Natural killer cell treated with Interleukin-12 subunit alpha and Interleukin-12 subunit beta and Interleukin-15 and Interleukin-18, amount 100 ng/mL, for 72 hours (primary cell): ENCODE measurements at places on chromosomes 3 and 15. TPM values are rescaled to one million over a fixed set of nuclear protein-coding genes. Genes with fewer than 3 reads are reported as not detected.

CAMKV gene
- not detected for total RNA-seq

SLC26A6 gene
- total RNA-seq = 62.4 TPM

AHSG gene
- total RNA-seq = not detected

PLA2G4D gene
- total RNA-seq = not detected

DNA sequence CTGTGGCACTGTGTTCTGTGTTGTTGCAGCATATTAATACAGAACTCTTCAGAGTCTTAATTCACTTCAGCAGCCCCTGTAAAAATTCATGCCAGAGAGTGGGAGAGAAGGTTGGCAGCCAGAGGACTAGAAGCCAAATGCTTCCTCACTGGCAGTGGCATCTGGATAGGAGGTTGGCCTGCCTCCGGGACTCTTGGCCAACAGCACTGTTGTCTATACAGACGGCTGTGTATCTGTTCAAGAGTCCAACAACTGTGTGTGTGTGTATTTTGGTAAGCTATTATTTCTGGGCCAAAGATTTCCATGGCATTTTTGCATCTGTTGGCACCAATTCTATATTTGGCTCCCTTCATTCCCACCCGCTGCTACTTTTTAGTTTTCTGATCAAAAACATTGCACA is 156.0 kb upstream of the SOX2 start:
- no peak overlapping the region for H3K27ac ChIP-seq
- no peaks in the 10 kb centered on the region for H3K36me3 ChIP-seq

DNA sequence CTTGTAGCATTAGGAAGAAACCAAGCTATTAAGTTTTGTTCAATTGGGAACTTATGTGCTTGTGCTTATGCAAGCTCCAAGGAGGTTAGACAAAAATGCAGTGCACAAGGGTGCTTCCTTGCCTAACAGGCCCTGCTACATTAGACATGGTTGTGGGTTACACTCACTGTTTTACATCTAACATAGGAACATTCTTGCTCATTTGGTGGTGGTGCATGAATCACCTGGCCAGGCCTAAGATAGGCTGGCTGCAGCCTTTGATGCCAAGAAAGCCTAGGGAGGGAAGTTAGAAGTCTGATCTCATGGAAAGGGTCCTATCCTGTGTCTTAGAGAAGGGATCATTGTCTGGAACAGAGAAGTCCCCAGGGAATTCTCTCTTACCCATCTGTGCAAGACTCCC is 43.5 kb downstream of the CA12 start:
- no peaks in the 10 kb centered on the region for H3K36me3 ChIP-seq
- H3K27me3 ChIP-seq = no peaks in the 10 kb centered on the region
- no peak overlapping the region for H3K27ac ChIP-seq
- no peak overlapping the region for H3K4me3 ChIP-seq
- no peaks in the 10 kb centered on the region for H3K4me1 ChIP-seq
- DNase-seq = no peak

DNA sequence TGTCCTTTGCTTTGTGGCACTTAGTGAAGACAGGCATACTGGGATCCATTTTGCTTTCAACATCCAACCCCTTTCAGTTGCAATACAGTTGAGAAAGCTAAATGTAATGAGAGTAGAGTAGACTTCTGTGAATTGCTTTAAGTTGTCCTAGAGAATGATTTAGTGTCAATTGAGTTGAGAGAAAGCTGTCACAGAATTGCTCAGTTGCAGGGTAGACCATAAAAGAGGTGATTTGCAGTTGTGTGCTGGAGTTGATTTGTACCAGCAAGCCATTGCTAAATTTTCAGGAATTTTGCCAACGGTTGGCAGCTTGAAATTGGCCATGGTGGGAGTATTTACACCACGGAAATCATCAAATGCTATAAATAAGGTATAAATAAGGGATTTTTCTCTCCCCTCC is 2.2 kb downstream of the ABHD5 start:
- H3K4me3 ChIP-seq = peak overlapping the region; percentile 97
- H3K27ac ChIP-seq = peak overlapping the region; percentile 91
- no peaks in the 10 kb centered on the region for H3K27me3 ChIP-seq
- DNase-seq = no peak
- H3K36me3 ChIP-seq = peaks cover 7% of the 10 kb centered on the region
- peaks cover 57% of the 10 kb centered on the region for H3K4me1 ChIP-seq

DNA sequence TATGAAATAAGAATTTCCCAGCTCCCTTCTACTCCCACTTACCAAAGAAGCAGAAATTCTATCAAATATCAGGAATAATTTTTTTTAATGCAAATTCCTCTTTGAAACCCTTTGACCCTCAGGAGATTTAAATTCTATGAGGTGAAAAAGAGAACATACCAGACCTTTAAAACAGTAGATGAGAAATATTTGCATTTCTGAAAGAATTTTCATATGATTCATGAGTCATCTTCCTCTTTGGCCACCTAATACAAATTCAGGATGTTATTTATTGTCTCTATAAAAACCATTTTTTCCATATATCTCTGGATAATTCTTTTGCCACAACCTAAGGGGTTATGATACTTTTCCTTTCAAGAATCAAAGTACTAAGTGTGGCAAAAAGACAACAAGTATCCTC is 67.3 kb upstream of the ST3GAL6 start:
- H3K36me3 ChIP-seq = no peaks in the 10 kb centered on the region
- no peaks in the 10 kb centered on the region for H3K4me1 ChIP-seq
- no peak overlapping the region for H3K4me3 ChIP-seq

- H3K27ac ChIP-seq = no peak overlapping the region
- H3K4me1 ChIP-seq = no peaks in the 10 kb centered on the region
- no peak overlapping the region for H3K4me3 ChIP-seq
Measured at GRCh38 chr3:172799246-172799645, 48.7 kb downstream of the ECT2 start.
